ENCODE measurements at places on chromosomes 4 and X.

GRCh38 chrX:6041630-6042029, 187.0 kb downstream of the NLGN4X start:
- DNase-seq, result no peak

- DNase-seq, result no peak
Measured at GRCh38 chr4:6180841-6181631, 19.3 kb downstream of the JAKMIP1 start.

DNA sequence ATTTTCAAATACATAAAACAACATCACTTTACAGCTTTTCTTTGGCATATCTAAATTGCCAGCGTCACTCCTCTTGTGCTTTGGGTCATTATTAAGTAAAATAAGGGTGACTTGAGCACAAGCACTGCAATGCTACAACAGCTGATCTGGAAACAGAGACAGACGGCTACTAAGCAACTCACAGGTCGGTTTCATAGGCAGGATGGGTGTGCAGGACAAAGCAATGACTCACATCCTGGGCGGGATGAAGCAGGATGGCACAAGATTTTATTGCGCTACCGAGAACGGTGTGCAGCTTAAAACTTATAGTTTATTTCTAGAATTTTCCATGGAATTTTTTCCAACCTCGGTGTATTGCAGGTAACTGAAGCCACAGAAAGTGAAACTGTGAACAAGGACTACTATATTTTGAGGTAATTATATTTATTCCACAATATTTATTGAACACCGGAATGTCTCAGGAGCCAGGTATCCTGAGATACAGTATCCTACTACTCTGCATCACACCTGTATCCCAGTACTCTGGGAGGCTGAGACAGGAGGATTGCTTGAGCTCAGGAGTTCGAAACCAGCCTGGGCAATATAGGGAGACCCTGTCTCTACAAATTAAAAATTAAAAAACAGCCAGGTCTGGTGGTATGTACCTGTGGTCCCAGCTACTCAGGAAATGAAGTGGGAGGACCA, 215.5 kb downstream of the APBB2 start:
- no peak for DNase-seq

DNA sequence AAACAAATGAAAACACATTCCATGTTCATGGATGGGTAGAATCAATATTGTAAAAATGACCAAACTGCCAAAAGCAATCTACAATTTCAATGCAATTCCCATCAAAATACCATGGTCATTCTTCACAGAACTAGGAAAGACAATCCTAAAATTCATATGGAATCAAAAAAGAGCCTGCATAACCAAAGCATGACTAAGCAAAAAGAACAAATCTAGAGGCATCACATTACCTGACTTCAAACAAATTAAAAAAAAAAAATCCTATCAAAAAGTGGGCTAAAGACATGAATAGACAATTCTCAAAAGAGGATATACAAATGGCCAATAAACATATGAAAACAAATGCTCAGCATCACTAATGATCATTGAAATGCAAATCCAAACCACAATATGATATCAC, 297.5 kb downstream of the NAF1 start:
- no peak for DNase-seq

GRCh38 chrX:22159071-22159470, 113.6 kb upstream of the CBLL2 start:
- DNase-seq, result no peak

DNA sequence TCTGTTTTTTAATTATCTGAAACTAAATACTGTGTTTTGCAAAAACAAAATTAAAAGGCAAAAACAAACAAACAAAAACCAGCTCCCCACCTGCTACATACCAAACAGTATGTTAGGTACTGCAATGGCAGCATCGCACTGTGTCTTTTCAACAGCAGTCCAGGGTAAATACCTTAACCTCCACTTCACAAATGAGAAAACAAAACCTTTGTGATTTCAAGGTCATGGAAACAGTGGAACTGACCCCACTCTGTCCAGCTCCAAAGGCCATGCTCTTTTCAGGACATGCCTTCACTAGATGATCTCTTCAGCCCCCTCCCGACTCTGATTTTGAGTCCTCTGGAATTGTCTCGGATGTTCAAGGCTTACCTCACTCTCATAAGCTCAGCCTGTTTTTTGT, 183.4 kb downstream of the CBR4 start:
- no peak for DNase-seq

- DNase-seq, result no peak
Measured at GRCh38 chrX:101484135-101484534, 1.1 kb upstream of the ARMCX4 start.

Data from 8988T (cell line).